ENCODE measurements at places on chromosomes 5 and 9. TPM values are rescaled to one million over a fixed set of nuclear protein-coding genes. Genes with fewer than 3 reads are reported as not detected.

ADAMTS2 gene
- total RNA-seq = not detected

C9orf152 gene
- not detected for total RNA-seq

AKNA gene
- 577 TPM for total RNA-seq

NR4A3 gene
- total RNA-seq = 38.6 TPM

IL13 gene
- total RNA-seq = 0.80 TPM

LRRC19 gene
- total RNA-seq = not detected

DNA sequence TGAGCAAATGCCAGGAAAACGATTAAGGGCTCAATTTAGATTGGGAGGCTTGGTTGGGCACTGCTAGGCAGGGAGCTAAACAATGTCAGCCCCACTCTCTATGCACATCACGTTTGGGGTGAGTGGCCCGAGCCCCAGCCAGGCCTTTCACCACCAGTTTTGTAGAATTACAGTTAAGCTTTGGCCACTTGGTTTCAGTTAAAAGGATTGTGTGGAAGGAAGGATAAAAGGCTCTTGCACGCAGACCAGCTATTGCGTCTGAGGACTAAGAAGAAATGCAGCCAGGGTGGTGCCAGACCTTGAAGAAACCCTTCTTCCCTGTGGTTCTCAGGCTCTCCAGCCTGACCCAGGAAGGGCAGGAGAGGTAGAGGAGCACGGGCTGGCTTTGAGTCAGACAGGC lies 125.3 kb upstream of the SLC44A1 start:
- H3K27ac ChIP-seq = no peak overlapping the region
- H3K4me1 ChIP-seq = peaks cover 22% of the 10 kb centered on the region
- H3K4me3 ChIP-seq = no peak overlapping the region
- H3K27me3 ChIP-seq = peaks cover 2% of the 10 kb centered on the region
- H3K36me3 ChIP-seq = no peaks in the 10 kb centered on the region

DNA sequence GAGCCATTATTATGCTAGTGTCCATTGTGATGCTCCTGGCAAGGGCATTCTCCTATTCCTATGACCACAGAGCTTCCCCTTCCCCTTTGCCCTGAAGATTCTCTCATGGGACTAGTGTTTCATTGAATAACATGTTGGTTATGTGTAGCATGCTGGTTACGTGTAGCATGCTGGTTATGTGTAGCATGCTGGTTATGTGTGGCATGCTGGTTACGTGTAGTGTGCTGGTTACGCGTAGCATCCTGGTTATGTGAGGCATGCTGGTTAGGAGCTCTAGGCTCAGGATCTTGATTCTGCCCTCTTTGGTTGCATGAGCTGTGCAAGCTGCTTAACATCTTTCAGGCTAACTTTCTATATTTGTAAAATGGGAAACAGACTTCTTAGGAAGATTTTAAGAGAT lies 46.5 kb upstream of the GPR151 start:
- no peak overlapping the region for H3K4me3 ChIP-seq
- H3K4me1 ChIP-seq = no peaks in the 10 kb centered on the region
- no peak for DNase-seq
- H3K27ac ChIP-seq = no peak overlapping the region

DNA sequence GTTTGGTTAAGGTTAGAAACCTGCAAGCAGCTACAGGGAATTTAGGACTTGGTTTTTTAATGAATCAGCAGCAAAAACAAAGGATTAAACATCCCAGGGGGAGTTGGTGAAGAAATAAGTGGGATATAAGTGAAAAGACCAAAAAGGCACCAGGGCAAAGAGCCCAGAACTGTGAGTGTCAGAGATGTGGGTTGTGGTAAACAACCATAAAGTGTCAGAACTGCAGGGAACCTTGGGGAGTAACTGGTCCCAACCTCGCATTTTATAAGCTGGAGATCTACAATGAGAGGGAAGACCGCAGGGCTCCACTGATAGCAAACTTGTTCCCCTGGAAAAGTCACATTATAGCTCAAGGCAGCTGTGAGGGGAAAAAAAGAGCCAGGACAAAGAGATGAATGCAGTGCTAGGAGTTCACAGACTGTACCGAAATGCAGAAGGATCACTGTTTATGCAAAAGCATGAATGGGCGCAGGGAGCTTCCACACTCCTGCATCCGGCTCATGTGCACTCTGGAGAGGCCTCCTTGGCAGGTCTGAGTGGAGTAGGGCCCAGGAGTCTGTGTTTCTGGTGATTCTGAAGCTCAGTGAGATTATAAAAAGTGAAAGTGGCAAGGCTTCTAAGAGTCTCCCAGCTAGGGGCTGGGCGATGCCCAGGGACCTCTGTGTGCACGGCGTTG lies 156.3 kb downstream of the GOLPH3 start:
- no peak overlapping the region for H3K4me3 ChIP-seq
- H3K4me1 ChIP-seq = peaks cover 11% of the 10 kb centered on the region
- no peak for DNase-seq
- no peak overlapping the region for H3K27ac ChIP-seq
- H3K27me3 ChIP-seq = no peaks in the 10 kb centered on the region

GRCh38 chr5:17103461-17103860 lies 114.0 kb upstream of the BASP1 start:
- no peaks in the 10 kb centered on the region for H3K4me1 ChIP-seq
- H3K36me3 ChIP-seq = no peaks in the 10 kb centered on the region
- H3K4me3 ChIP-seq = no peak overlapping the region
- no peaks in the 10 kb centered on the region for H3K27me3 ChIP-seq
- H3K27ac ChIP-seq = no peak overlapping the region

- no peaks in the 10 kb centered on the region for H3K27me3 ChIP-seq
- no peak overlapping the region for H3K27ac ChIP-seq
- no peaks in the 10 kb centered on the region for H3K36me3 ChIP-seq
- DNase-seq = no peak
- H3K4me1 ChIP-seq = no peaks in the 10 kb centered on the region
Measured at GRCh38 chr5:153543288-153543687, 52.8 kb downstream of the GRIA1 start.

GRCh38 chr5:36628695-36629094 lies 22.3 kb downstream of the SLC1A3 start:
- no peaks in the 10 kb centered on the region for H3K4me1 ChIP-seq
- DNase-seq = no peak
- no peak overlapping the region for H3K4me3 ChIP-seq

DNA sequence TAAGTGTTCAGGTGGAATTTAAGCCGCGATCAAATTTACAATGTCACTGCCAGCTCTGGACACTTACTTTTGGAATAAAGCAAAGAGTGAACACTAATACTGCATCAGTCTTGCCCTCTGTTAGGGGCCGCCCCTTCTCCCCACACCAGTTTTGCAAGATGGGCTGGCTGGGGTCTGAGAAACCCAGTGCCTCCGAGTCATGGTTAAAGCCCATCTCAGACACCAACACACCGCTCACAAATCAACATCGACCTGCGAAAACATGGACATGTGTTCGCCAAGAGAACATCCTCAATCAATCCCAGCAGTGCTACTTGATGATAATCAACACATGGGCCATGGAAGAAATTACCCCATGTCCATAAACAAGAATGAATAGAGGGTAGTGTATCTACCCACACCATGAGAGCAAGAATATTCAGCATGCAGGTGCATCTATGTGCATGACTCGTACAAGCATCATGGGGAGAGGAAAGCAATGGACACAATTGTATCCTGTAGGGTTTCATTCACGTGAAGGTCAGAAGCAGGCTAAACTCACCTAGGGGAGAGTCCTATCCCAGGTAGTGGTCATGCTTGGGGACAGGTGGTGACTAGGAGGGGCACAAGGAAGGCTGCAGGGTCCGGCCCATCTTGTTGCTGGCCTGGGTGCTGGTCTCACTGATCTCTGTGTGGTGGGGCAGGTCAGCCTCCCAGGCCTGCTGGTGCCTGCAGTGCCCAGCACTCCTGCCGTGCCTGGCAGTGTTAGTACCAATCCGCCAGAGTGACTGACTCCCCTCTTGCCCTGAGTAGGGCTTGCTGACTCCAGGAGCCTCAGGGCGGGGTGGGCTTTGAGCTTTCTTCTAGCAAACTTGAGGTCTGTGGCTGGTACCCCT lies 5.0 kb downstream of the S1PR3 start:
- H3K4me1 ChIP-seq = peaks cover 6% of the 10 kb centered on the region
- no peak for DNase-seq
- no peak overlapping the region for H3K27ac ChIP-seq
- peaks cover 2% of the 10 kb centered on the region for H3K27me3 ChIP-seq
- H3K36me3 ChIP-seq = no peaks in the 10 kb centered on the region

DNA sequence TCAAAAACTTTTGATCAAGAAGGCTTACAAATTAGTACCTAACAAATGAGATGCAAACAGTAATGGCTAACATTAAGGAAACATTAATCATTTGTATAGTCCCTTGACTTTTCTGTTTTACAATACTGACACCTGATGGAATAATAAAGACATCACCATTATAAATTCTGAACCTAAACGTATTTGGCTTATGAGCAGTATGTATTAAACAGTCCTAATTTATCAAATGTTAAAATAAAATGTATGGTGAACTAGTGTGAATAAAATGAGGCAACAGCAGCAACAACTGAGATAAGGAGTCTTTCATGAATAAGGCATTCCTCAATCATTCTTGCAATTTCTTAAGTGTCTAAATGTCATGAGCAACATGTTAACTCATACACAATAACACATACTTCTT lies 6.0 kb downstream of the PUM3 start:
- no peak overlapping the region for H3K4me3 ChIP-seq
- no peak overlapping the region for H3K27ac ChIP-seq
- no peaks in the 10 kb centered on the region for H3K27me3 ChIP-seq
- no peak for DNase-seq
- H3K36me3 ChIP-seq = peaks cover 39% of the 10 kb centered on the region
- H3K4me1 ChIP-seq = no peaks in the 10 kb centered on the region

- no peaks in the 10 kb centered on the region for H3K36me3 ChIP-seq
- no peak for DNase-seq
- no peak overlapping the region for H3K27ac ChIP-seq
- H3K4me1 ChIP-seq = no peaks in the 10 kb centered on the region
- H3K4me3 ChIP-seq = no peak overlapping the region
- no peaks in the 10 kb centered on the region for H3K27me3 ChIP-seq
Measured at GRCh38 chr5:156020647-156021046, 306.3 kb upstream of the SGCD start.

DNA sequence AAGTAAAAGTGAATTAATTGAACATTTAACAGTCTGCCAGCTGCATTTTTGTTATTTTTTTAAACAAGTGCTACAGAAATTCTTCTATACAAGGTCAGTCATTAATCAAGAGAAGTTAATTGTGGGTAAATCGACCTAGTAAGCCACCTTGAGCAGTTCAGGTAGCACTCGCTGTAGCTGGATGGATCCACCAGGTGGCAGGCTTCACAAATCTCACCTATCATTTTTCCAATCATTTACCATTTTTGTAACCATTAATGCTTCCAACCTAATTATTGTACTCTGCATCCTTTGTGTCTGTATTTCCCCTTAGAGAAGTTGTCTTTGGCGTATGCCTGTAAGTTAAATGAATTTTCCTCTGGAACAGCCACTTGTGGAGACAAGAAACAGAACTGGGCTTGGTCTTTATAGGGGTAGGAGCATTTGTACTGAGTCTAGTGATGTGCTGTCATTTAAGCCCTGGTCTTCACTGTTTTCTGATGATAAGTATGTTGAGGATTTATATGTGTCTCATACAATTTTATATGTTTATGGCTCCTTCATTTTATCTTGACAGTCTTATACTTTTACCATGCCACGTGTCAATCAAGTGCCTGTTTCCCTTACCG lies 39.5 kb downstream of the CD180 start:
- H3K36me3 ChIP-seq = no peaks in the 10 kb centered on the region
- H3K27ac ChIP-seq = no peak overlapping the region
- peak; percentile 82 for DNase-seq
- no peak overlapping the region for H3K4me3 ChIP-seq
- no peaks in the 10 kb centered on the region for H3K27me3 ChIP-seq

- DNase-seq = no peak
- no peak overlapping the region for H3K4me3 ChIP-seq
- no peaks in the 10 kb centered on the region for H3K4me1 ChIP-seq
- no peaks in the 10 kb centered on the region for H3K27me3 ChIP-seq
Measured at GRCh38 chr5:10077791-10078545, 171.7 kb downstream of the ATPSCKMT start.

DNA sequence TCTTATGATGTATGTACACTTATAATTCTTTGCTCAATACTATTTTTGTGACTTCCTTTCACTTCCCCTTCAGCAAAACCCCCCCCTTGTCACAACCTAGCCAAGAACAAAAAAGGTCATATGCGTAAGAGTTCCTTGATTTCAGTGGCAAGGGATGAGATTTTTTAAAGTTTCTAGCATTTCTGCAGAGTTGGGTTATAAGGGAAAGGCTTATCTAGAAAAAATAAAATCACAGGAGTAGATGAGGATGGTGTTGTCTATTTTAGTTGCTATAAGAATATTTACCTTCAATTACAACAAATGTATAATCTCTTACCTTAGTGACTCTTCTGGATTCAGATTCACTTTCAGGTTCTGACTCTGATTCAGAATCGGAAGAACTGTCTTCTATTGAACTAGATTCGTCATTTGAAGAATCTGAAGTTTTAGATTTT lies 184.6 kb downstream of the AP3B1 start:
- peaks cover 32% of the 10 kb centered on the region for H3K36me3 ChIP-seq
- DNase-seq = no peak
- no peaks in the 10 kb centered on the region for H3K27me3 ChIP-seq
- H3K4me3 ChIP-seq = no peak overlapping the region
- H3K4me1 ChIP-seq = no peaks in the 10 kb centered on the region

DNA sequence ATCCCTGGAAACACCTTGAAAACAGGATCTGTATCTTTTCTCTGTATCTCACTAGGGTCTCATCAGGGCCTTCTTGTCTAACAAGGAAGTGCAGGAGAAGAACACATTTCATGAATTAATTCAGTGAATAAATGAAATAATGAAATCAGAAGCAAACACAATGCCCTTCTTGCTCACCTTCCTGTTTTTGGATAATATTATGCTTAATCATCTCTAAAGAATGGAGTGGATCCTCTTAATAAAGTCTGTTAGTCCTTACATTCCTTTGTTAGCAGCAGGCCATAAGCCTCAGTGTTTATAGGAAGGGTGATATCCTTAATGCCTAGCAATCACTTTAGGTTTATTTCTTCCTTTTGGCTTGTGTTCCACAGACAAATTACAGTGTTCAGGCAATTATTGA lies 837.1 kb upstream of the SEMA6A start:
- no peaks in the 10 kb centered on the region for H3K36me3 ChIP-seq
- DNase-seq = no peak
- no peaks in the 10 kb centered on the region for H3K4me1 ChIP-seq
- H3K27ac ChIP-seq = no peak overlapping the region

Data from natural killer cell (primary cell).